Brain (organoid and tissue), 16 donors: ENCODE measurements at places on chromosomes 11 and 22. TPM values are rescaled to one million over a fixed set of nuclear protein-coding genes. Genes with fewer than 3 reads are reported as not detected.

The MICAL2 gene
- 62.9 TPM for polyA plus RNA-seq

The RTN4R gene
- 21.3 TPM for polyA plus RNA-seq

GRCh38 chr11:85132851-85133585, 494.1 kb downstream of the DLG2 start:
- peak; percentile 76 for DNase-seq

The PARVA gene
- polyA plus RNA-seq = 20.0 TPM

The VWCE gene
- 1.0 TPM for polyA plus RNA-seq

- no peak for DNase-seq
Observed at GRCh38 chr11:9037963-9038362, 34.2 kb upstream of the NRIP3 start.

- DNase-seq = no peak
Observed at GRCh38 chr22:47452184-47452583, 689.7 kb downstream of the TBC1D22A start.
